Skeletal muscle cell (primary cell): ENCODE measurements at places on chromosomes 5 and 9.

- DNase-seq, result no peak
Observed at GRCh38 chr9:136434580-136435169, 5.0 kb downstream of the INPP5E start.

GRCh38 chr9:121735793-121736770 is 84.6 kb downstream of the DAB2IP start:
- no peak for DNase-seq

GRCh38 chr5:106755789-106756188 is 914.9 kb downstream of the EFNA5 start:
- no peak for DNase-seq

- no peak for DNase-seq
Observed at GRCh38 chr5:1868886-1869475, 13.7 kb downstream of the IRX4 start.

- DNase-seq, result no peak
Observed at GRCh38 chr5:6544561-6544935, 88.3 kb downstream of the NSUN2 start.

DNA sequence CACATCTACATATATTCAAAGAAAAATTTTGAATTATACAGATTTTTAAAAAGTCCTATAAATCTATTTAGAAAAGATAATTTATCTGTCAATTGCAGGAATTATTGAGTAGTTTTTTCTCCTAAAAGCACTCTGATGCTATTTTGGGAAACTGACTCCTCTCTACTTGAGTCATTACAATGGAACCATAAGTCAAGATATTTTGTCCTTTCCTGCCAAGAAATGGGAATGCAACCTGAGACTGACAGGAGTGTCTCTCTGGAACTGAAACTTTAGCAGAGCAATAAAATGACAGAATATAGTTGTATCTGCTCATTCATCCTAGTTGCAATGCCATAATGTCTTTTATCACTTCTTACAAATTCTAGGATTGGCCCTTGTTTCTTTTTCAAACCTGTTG is 48.6 kb downstream of the CARTPT start:
- DNase-seq, result peak; percentile 38

- no peak for DNase-seq
Observed at GRCh38 chr5:80860924-80861613, 99.1 kb upstream of the RASGRF2 start.

DNA sequence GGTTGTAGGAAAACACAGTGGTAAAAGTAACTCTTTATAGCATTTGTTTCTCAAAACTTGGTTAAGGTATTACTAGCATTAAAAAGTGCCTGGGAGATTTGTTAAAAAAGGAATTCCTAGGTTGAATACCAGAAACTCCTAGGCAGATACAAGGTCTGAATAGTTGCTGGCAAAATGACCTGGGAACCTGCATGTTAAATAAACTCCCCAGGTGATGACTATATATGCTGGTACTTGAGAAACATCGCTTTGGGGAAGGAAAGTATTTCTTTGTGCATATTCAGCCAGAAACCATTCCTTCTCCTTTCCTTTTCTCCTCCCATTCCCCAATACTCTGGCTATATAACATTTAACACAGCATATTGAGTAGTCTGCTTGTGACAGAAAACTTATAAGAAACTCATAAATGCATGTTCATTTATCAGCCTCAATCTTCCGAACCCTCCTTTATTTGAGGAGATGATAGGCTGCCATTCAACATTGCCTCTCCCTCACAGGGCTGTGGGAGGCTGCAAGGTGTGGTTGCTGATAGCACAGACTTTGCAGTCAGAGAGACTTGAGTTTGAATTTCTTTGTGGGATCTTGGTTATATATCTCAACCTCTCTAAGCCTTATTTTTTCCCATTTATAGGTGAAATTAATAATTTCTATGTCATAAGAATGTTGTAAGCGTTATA is 28.7 kb downstream of the PCSK1 start:
- no peak for DNase-seq

DNA sequence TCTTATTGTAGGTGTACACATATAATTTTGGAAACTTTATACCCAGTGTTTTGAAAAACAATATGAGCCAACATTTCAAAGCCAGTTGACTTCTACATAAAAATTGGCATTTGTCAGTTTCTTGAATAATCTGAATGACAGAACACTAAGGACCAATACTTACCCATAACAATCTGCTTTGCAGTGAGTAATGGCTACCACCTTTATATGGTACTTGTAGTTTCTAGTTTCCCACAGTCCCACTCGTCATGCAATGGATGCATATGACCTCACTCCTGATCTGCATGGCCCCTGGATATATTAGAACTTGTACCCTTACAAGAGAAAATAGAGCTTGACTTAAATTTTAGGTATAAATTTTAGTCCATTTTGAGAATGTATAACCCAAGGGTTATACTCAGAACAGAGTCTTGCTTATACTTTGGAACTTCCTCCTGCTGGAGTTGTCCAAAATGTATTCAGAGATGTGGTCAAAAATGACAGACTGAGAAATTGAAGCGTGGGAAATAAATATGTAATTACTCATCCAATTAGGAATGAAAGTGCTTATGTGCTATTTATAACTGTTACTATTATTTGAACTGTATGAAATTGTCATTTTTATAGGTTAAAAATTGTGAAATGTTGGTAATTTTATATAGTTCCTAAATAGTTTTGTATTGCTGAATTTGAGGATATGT is 19.5 kb downstream of the XRCC4 start:
- DNase-seq, result no peak

DNA sequence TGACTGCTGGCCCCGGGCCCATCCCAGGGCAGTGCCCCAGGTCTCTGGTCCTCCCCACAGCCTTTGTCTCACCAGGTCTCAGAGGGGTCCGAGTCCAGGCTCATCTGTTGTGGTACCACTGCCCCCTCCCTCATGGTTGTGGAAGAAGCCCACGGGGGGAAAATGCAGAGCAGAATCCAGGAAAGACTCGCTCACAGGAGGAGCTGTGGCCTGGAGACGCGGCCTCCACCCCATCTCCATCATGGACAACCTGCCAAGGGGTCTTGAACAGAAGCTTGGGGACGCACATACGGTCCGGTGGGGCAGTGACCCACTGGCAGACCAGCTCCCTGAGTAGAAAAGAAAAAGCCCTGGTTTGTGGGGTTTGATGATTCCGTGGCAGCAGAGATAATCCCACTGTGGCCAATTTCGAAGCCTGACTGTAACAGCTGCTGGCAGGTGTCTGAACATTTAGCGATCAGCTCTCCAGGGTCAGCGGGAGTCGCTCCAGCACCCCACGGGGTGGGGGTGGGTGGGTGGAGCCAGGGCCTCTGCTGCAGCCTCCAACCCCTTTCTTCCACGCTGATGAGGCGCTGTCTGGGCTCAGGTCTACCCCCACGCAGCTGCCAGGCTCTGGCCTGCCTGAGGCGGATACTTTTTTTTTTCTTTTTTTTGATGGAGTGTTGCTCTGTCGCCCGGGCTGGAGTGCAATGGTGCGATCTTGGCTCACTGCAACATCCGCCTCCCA is 1.9 kb upstream of the GRIN1 start:
- no peak for DNase-seq

DNA sequence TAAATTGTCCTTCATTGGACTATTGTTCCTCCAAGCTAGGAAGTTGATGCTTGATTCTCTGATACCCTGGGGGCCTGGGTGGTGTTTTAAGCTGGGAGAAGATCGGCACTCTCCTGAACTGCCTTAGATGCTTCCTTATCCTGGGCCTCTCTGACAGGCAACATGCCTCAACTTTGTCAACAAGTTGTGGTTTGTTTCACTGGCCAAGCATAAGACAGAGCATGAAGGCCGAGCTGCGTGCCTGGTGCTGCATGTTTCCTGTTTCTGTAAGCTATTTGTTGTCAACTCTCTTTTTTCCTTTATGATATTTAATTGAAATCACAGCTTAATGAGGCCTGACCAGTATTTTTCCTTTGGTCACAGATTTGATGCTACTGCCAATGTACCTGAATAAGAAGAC is 187.6 kb upstream of the TNC start:
- no peak for DNase-seq

DNA sequence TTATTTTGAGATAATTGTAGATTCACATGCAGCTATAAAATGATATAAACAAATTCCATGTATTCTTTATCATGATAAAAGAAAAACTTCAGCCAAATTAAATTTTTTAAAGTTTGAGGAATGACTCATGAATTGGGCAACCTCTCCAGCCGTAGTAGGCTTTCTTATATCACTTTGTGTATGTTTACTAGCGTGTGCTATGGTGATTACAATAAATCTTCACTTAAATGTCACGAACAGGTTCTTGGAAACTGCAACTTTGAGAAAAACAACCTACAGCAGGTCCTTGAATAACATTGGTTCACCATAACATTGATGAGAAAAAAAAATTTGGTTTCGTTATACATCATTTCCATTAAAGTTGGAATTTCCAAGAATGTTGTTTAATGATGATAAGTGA is 730.9 kb upstream of the TYRP1 start:
- DNase-seq, result no peak

GRCh38 chr9:19154135-19154612 is 26.9 kb upstream of the PLIN2 start:
- DNase-seq, result peak; percentile 83

DNA sequence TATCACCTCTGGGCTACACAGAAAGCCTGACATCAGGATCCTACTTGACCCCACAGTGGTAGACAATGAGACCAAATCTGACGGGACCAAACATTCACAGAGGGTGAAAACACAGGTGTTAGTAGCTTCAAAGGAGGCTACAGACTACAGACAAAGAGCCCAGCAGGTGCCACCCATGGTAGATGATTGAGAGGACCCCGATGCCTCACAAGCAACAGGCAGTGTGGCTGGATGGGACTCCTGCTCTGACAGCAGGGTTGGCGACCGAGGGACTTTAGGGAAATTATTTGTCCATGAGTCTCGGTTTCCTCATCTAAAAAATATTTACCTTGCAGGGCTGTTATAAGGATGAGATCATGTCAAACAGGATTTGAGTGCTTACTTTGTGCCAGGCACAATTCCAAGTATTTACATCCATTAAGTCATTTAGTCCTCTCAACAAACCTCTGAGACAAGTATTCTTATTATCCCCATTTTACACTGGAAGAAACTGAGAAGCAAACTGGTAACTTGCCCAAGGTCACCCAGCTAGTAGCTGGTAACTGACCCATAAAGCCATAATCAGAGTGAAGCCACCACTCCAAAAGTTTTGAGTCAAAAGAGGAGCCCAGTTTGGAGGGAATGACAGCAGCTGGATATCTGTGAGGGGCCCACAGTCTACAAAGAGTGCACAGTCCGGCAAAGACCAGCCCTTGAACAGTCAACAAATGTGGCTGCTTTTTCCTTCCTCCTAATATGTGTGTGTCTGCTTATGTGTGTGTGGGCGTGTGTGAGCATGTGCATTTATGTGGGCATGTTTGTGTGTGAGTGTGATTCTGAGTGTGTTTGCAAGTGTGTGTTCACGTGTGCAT is 502.0 kb downstream of the BNC2 start:
- no peak for DNase-seq

GRCh38 chr5:15489571-15490235 is 10.3 kb upstream of the FBXL7 start:
- no peak for DNase-seq

DNA sequence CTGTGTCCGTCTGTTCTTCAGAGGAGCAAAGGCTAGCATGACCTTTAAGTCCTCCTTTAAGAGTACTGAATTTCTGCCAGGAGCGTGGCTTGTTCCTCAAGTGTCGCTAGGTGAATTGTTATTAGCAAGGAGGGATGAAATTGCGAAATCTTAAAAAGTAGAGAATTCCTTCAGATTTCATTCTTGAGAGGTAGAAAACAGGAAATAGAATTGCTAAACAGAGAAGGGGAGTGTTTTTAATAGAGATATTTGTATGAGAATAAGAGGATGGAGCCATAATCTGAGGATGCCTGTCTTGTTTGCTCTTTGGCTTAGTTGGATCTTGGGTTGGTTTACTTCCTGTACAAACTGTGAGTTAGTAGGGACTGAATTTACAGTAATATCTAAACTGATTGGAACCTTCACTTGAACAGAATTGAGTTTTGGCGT is 39.2 kb downstream of the EXOSC2 start:
- DNase-seq, result no peak

- DNase-seq, result no peak
Observed at GRCh38 chr9:107953556-107954125, 464.1 kb upstream of the KLF4 start.

DNA sequence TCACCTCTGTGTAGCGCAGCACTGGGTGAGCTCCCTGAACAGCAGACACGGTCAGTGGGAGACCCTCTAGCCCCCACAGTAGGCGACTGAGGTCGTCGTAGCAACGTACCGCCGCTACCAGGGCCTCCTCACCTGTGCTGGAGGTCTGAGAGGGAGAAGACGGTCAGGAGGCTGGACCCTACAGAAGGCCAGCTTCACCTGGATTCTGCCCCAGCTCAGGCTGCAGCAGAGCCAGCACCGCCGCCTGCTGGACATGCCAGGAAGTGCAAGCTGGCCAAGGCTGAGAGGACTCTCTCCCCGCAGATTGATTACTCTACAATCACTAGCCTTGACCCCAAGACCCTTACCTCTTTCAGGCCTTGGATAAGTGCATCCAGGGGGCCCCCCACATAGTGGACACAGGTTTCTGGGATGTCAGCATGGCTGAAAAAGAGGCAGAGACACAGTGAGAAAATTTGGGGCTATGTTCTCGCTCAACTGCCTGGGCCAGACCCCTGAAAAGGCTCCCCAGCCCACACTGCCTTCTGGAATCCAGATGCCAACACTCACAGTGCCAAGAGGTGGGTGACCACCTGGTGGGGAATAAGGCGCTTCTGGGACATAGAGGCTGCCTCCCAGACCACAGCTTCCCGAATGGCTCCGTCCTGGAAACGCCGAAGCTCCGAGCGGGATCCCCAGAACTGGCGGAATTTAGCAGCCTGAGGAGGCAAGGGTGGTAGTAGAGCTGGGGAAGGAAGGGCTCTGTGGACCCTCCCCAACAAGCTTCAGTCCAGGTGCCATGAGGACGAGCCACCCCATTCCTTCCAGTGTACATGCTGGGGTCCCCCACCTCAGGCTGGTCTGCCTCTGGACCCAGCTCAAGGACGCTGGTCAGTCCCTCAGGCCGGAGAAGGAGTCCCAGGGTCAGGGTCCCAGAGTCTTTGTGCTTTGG is 6.9 kb downstream of the NOL6 start:
- no peak for DNase-seq

DNA sequence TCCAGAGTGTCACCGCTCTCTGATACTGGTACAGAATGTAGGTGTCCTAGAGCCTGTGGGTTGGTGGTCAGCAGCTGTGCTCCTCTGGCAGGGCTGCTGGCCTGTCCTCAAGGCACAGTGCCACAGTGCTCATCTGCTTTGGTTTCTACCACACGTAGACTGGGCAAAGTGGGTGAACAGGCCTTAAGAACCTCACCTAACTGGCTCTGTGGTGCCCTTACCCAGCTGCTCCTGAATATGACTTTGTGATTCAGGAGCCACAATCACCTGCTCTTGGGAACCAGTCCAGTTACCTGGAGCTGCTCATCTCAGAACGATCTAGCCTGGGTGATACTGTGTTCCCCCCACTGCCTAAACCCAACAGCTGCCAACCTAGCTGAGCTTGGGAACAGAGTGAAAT is 6.4 kb downstream of the NOP16 start:
- no peak for DNase-seq

- DNase-seq, result no peak
Observed at GRCh38 chr5:28710360-28710759, 1672.0 kb upstream of the CDH9 start.
